Progenitor cell of endocrine pancreas (in vitro differentiated cells): ENCODE measurements at places on chromosomes 5 and 9.

DNA sequence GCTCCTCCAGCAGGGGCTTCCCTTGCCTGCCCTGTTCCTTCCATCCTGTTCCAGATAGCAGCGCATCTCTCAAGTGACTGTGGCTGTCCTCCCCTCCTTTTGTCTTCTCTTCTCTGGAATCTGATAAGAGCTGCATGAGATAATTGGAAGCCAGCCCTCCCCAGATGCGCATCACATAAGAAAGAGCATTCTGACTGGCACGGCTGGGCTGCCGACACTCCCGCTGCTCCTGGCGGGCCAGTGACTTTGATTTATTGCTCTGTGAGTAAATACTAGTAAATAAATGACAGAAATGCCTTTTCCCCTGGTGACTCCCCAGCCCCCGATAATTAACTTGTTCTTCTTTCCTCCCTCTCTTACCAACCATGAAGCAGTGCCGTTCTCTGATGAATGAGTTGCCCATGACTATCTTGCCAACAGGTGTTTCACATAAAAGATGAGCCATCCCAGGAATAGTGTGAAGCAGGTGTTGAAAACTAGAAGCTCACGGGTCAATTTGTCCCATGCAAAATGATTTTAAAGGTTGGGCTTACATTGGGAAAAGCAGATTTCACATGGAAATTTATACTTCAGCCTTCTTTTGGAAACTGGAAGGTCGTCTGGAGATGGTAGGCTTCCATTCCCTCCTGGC is 212.3 kb downstream of the ERCC6L2 start:
- DNase-seq: peak; percentile 25

GRCh38 chr9:93057703-93058354 is 672 bp upstream of the SUSD3 start:
- no peak for DNase-seq

- no peak for DNase-seq
These were observed 17.7 kb downstream of the CAVIN4 start for GRCh38 chr9:100595391-100596199.

GRCh38 chr9:129740174-129740573 is 12.7 kb downstream of the PTGES start:
- DNase-seq: no peak

- DNase-seq: no peak
These were observed 19.2 kb upstream of the PITX1 start for GRCh38 chr5:135053278-135053677.

GRCh38 chr9:131580358-131580757 is 35.0 kb downstream of the PRRT1B start:
- DNase-seq: no peak

DNA sequence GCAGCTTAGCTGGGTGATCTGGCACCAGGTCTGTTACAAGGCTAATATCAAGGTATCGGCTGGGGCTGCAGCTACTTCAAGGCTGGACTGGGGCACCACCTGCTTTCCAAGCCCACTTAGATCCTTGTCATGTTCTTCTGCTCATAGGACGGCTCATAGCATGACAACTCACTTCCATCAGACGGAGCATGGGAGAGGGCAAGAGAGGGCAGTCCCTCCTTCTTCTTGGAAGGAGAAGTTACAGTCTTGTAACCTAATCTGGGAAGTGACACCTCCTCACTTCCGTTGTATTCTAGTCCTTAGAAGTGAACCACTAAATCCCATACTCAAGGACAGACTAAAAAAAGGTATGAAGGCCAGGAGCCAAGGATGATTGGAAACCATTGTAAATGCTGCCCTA is 258.2 kb downstream of the MAST4 start:
- DNase-seq: no peak

- DNase-seq: no peak
These were observed 13.2 kb downstream of the VLDLR start for GRCh38 chr9:2634818-2635217.

GRCh38 chr5:132853323-132853722 is 12.9 kb downstream of the GDF9 start:
- no peak for DNase-seq

DNA sequence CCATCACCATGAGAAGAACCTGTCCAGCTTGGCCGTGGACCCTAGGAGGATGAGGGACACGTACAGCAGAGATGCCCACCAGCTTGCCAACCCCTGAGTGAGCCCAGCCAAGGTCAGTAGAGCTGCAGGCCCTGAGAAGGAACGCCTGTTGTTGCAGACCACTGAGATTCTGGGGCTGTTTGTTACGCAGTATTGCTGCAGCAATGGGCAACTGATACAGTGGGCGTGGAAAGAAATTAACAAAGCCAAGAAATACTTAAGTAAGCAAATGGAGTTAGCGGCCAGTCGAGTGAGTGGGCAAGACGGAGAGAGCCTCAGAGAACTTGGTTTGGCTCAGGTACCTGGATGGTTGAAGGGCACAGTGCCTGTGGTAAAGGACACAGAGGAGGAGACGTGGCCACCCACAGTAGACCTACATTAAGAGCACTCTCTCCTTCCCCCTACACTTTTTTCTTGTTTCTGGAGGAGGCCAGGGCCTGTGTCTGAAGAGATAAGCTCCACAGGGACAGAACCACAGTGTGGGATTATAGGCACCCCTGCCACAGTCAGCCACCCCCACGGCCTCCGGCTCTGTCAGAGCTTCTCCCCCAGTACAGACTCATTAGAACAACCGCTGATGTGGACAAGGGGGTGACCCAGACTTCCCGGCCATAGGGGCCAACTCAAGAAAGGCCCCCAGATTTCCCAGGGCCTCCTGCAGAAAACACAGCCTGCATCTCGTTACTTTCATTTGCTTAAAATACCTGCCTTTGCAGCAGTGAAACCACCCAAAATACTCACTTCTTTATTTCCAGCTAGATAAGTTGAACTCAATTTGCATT is 40.1 kb upstream of the GRHPR start:
- no peak for DNase-seq

DNA sequence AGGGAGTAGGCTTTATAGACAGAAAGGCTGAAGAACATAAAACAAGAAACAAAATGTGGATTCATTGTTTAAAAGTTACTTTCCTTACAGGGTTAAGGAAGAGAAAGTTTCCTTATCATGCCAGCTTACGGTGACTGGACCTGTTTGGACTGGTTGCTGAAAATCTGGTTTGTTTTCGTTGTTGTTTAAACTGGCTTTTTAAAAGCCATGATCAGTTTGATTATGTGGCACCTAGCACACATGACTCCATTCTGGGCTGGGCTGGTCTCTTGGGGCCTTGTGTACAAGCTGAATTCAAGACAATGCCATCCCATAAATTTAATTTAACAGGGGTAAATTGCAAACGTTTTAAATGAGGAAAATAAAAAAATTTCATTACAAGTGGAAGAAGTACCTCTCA is 18.4 kb upstream of the ZNF474 start:
- no peak for DNase-seq

DNA sequence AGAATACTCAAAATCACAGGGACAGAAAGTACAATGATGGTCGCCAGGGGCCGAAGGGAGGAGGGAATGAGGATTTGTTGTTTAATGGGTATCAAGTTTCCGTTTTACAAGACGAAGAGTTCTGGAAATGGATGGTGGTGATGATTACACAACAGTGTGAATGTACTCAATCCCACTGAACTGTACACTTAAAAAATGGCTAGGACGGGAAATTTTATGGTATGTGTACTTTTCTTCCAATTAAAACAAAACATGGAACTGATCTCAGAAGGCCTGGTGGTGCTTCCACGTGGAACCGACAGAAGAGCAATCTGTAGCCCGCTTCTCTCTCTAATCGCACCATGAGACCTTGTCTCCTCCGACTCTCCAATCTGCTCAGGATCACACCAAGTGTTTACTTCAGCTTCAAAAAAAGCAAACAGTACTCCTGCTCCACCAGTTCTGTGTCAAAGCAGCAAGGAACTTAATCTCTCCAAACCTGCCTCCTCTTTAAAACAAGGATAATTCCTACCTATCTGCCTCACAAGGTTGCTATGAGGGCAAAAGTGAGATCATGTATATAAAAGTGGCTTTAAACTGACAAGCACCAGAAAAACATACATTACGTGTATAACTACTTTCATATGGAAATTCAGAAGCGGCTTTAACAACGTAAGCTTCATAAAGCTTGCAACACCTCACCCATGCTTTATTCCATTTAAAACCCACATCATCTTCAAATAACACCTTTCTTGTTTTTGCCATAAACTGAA is 2.1 kb downstream of the ECPAS start:
- DNase-seq: no peak

DNA sequence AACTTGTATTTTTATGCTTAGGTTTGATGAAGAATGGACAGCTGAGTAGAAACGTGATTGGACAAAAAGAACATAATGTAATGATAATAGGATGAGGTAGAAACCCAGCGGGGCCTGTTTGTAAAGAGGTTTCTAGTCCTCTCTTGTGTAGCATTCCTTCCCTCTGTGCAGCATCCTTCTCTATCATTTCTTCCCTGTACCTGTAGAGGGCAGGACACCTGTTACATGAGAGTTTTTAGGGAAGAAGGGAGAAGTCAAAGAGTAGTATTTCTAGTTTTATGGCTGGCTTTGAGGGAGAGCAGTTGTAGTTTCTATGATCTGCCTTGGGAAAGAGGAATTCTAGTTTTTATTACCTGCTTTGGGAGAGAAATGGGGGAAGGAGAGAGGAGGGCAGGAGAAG is 162.1 kb upstream of the FST start:
- DNase-seq: no peak

- no peak for DNase-seq
These were observed 7.0 kb downstream of the TRMT10B start for GRCh38 chr9:37760416-37761161.

DNA sequence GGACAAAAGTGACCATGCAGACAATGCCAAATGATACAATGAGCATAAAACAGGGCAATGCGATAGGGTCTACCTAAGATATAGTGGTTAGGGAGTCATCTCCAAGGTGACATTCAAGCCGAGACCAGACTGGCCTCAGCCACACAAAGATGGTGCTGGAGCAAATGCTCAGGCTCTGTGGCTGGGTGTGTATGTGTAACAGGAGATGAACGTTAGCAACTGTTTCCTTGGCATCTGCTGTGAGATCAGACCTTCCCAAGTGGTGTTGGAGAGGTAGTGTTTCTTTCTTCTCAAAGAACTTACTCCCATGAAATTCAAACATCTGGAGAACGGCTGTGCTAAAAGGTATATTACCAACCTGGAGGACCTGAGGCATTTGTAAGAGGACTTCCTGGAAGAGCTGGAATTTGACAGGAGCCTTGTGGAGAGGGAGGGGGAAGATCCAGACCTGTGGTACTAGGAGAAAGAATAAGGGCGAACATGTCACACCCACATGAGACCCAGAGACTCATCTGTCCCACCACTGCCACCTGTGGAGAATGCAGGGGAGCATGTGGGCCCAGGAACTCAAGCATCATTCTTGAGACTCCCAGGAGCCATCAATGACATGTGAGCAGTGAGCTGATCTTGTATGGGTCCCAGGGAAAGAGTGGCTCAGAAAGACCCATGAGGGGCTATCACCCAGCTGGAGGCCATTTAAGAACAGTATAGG is 21.4 kb upstream of the ANXA6 start:
- DNase-seq: no peak

DNA sequence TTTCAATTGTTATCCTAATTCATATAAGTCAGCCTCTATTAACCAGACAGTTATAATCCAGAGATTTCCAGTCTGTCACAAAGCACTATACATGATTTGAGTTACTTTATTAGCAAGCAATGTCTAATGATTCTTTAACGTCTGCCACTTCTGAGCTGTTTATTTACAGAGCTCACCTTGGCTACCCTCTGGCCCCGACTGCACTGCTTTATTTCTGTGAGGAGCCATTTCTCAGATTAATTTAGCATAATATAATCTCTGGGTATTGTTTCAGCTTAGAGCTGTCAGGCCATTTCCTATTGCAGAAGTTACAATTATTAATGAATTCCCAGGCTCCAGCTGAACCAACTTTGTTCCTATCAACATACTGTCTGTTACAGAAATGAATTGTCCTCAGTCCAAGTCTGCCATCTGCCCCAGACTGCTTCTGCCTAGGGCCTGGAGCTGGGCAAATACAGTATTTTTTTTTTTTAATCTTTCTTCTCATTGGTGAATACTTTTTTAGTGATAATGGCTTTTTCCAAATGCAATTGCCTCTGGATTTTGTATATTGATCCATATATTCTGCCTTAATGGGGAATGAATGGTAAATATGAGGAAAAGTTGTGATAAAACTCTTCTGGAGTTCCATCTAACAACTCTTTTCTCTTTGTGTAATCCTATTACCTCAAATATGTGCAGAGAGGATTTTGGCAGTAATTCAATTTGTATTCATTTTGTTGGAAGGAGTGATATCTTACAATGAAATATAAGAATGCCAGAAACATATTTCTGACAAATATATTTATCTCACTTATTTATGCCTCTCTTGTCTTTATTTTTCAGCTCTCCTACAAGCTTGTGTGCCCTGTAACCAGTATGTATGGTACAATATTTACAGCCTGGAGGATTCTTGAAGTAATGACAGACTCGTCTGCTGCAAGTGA is 104.7 kb downstream of the FOCAD start:
- no peak for DNase-seq

DNA sequence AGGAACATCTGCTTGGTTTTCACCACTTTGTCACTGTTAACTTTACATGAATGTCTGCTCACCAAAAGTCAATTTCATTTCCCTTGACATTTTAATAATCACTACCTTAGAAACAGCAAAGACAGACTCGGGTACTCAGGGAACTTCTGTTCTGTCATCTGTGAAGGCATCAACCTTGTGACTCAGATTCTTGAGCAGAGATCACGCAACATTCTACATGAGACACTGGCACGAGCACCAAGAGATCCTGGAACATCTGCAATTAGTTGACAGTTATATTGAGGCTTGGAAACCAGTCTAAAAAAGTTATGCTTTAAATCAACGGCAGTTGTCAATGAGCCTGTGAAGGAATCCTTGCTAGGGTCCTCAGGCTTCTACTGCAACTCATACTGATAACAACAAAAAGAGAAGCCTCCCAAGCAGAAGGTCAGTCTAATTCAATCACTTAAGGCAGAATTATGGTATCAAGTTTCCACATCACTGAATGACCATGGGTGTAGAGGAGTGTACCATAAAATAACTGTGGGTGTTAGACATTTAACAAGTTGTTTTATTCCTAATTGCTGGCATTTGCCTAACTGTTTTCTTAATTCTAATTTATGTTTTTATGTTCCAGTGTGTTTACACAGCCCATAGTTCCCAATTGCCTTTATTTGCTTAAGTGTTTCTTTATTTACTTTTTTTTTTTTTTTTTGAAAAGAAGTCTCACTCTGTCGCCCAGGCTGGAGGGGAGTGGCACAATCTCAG is 3.3 kb upstream of the PBX3 start:
- DNase-seq: no peak
